Breast epithelium (tissue), 4 donors: ENCODE measurements at places on chromosomes 7 and 10. TPM values are rescaled to one million over a fixed set of nuclear protein-coding genes. Genes with fewer than 3 reads are reported as not detected.

Gene EFCAB10
- not detected for total RNA-seq

Gene SPDYE2B
- total RNA-seq = not detected

Gene XRCC2
- 0.98 TPM for total RNA-seq

Gene CYP3A4
- 0.33 TPM for total RNA-seq

Gene ARHGEF35
- total RNA-seq = 15.4 TPM

Gene SUN3
- not detected for total RNA-seq

Gene PDCD11
- 29.1 TPM for total RNA-seq

Gene STAG3
- total RNA-seq = 3.3 TPM

Gene HYAL4
- total RNA-seq = not detected

Gene FRMD4A
- total RNA-seq = 34.4 TPM

Gene COL17A1
- 34.1 TPM for total RNA-seq

Gene GATA3
- 0.48 TPM for total RNA-seq

DNA sequence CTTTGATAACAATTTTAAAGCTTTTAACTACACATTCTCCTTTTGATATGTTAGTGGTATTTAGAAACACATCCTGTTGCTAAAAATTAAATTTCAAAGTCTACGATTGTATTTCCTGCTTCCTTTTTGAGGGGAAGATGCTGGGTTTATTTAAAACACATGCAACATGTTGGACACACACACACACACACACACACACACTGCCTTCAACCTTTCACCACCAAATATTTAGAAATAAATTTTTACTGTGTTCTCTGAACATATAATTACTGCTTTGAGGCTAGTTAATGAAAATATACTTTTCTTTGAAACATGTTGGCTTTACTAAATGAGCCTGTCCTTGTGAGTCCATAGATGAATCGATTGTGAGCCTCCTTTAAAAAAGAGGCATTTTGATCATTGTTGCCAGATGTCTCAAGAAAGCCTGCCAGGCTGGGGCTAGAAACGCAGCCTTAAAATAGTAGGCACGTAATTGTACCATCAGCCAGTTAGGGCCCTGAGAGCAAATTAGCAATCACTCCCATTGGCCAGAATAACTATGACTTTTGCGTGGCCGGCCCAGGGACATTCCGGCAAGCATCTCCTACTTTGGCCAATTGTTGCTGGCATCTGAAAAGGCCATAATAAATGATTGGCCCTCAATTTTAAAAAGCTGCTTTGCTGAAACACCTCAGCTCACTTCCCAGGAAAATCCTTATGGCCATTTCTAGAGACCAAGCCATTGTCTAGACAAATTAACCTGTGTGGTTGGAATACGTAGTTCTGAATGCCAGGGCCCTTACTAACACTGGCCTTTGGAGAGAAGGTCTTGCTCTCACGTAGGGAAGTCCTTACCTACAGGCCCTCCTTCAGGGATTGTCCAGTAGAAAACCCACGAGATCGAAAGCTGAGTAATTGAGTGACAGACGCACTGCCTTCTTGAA lies 9.9 kb upstream of the TEX36 start:
- H3K4me1 ChIP-seq = no peaks in the 10 kb centered on the region
- H3K27me3 ChIP-seq = no peaks in the 10 kb centered on the region
- peak overlapping the region; percentile 76 for H3K27ac ChIP-seq
- no peak overlapping the region for H3K4me3 ChIP-seq

DNA sequence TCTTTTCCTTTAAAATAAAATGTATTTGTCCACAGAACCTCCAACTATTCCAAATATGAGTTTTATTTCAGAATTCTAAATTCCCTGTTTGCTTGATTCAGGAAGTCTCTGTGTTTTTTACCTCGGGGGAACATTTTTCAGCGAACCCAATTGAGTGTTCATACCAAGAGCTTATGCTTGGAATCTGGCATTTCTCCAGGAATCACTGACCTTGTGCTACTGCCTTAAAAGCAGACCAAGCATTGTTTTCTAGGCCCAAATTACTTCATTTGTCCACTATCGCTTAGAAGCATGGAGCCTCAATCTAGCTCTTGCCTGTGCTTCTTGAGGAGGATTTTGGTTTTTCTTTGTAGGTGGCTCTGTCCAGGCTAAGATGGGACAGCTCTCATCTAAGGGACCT lies 59.4 kb downstream of the EBLN1 start:
- H3K36me3 ChIP-seq = no peaks in the 10 kb centered on the region
- no peaks in the 10 kb centered on the region for H3K27me3 ChIP-seq
- DNase-seq = no peak
- no peaks in the 10 kb centered on the region for H3K4me1 ChIP-seq
- no peak overlapping the region for H3K27ac ChIP-seq

- H3K36me3 ChIP-seq = no peaks in the 10 kb centered on the region
- H3K4me1 ChIP-seq = no peaks in the 10 kb centered on the region
- DNase-seq = no peak
- no peaks in the 10 kb centered on the region for H3K27me3 ChIP-seq
- H3K4me3 ChIP-seq = no peak overlapping the region
These were observed 46.6 kb upstream of the PODXL start for GRCh38 chr7:131602994-131603372.

GRCh38 chr7:135389971-135390370 lies 119.9 kb downstream of the CNOT4 start:
- H3K36me3 ChIP-seq = no peaks in the 10 kb centered on the region
- H3K27ac ChIP-seq = no peak overlapping the region
- DNase-seq = no peak
- no peaks in the 10 kb centered on the region for H3K4me1 ChIP-seq

GRCh38 chr10:113129117-113129516 lies 179.1 kb downstream of the TCF7L2 start:
- no peaks in the 10 kb centered on the region for H3K36me3 ChIP-seq
- no peak for DNase-seq
- no peaks in the 10 kb centered on the region for H3K27me3 ChIP-seq
- peaks cover 8% of the 10 kb centered on the region for H3K4me1 ChIP-seq

GRCh38 chr10:52071814-52072213 lies 242.3 kb upstream of the DKK1 start:
- H3K4me1 ChIP-seq = no peaks in the 10 kb centered on the region
- no peak overlapping the region for H3K4me3 ChIP-seq
- H3K27ac ChIP-seq = no peak overlapping the region
- no peak for DNase-seq

DNA sequence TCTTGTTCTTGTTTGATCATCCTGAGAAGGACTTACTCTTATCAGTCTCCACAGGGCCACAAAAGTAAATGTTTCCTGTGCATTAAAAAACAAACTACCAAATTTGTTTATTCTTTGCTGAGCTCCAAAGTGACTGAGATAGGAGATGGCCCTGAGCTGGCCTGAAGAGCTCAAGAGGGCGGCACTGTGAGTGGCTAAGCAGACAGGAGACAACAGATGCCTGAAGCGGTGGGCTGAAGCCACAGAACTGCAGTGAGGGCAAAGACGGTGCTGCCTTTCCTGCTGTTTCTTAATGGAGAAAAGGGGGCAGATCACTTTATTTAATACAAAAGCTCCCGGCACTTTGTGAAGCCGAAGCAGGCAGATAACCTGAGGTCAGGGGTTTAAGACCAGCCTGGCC lies 379.6 kb downstream of the ARL4A start:
- no peaks in the 10 kb centered on the region for H3K36me3 ChIP-seq
- H3K27me3 ChIP-seq = no peaks in the 10 kb centered on the region
- no peak overlapping the region for H3K4me3 ChIP-seq
- DNase-seq = no peak

DNA sequence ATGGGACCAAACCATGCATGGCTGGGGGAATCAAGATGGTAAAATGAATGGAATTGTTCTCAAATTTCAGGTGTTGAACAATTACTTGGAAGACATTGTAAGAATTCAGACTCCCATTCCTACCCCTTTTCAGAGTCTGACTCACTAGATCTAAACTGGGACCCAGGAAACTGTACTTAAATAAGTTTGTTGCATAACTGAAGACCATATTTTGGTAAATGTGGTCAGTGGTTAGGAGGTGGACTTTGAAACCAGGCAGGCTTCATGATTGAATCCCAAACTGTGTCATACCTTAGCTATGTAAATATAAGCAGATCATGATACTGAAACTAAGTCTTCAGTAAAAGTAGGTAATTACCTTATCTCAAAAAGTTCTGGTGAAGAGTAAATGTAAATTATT lies 41.7 kb downstream of the ZWINT start:
- H3K27ac ChIP-seq = no peak overlapping the region
- no peak for DNase-seq
- H3K4me3 ChIP-seq = no peak overlapping the region
- no peaks in the 10 kb centered on the region for H3K36me3 ChIP-seq

DNA sequence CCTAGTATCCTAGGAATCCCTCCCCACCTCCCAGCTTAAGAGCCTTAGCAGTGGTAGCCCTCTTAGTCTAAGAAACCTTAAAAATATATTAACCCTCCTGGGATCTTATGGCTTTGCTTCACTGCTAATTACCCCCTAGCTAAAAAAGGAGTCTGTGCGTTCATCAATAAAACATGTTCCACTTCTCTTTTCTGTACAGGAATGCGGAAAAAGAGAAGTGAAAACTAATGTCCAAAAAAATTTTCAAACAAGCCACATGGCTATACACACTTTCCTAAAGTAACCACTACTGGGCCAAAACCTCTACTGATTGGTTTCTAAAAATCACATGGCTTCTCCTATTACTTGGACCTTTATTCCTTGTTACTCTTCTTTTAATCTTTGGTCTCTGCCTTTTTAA lies 667.1 kb upstream of the LRRTM3 start:
- H3K27me3 ChIP-seq = no peaks in the 10 kb centered on the region
- no peak overlapping the region for H3K4me3 ChIP-seq
- DNase-seq = no peak

DNA sequence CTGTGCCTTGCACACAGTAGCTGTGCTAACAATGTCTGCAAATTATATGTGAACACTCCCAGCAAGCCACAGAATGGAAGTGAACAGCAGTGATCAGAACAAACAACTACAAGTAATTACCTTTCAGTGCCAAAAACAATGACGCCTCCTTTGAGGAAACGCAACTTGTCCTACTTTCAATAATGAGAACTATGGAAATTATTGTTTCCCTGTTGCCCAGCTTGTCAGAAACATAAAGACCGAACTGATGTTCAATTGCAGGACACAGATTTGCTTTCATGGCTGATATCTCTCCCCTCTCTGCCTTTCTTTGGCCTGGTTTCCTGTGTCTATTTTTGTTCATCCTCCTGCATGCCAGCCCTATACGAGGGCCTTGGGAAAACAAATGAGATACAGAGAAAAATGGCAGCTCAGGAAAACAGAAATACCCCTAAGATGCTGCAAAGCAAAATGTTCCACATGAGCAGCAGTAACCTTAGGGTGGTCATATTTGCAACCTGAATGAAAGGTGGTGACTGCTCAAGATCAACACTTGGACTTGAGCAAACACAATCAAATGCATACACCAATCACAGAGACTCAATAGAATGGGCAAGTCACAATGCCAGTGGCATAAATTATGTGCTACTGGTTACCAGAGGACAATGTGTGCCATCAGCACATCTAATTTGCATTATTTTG lies 26.8 kb downstream of the COBL start:
- H3K36me3 ChIP-seq = no peaks in the 10 kb centered on the region
- H3K4me1 ChIP-seq = no peaks in the 10 kb centered on the region
- no peak overlapping the region for H3K4me3 ChIP-seq

DNA sequence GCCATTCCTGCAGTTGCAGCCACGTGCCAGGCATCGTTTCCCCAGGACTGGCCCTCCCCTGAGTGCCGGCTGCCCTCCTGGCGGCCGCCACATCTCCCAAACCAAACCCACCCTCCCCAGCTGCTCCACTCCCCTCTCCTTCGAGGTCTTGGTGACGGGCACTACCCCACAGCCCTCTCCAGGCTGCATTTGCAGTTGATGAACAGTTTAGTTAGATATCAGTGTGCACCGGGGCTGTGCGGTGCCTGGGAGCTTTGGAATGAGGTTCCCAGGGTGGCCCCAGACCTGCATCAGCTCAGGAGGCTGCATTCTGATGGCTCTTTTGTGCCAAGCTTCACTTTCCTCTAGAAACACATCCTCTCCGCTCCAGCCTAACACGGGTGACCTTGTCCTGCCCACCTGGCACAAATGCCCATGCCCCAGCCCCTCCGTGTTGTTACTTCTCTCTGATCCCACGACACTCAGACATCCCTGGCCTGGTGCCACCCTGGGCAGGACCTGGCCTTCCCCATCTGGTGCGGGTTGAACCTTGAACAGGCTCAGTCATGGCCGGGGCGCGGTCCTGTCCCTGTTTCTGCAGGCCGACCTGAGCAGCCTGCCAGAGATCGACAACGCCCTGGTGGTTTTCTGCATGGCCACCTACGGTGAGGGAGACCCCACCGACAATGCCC lies 14.5 kb downstream of the TMEM120A start:
- H3K36me3 ChIP-seq = peaks cover 6% of the 10 kb centered on the region
- no peaks in the 10 kb centered on the region for H3K27me3 ChIP-seq
- no peak overlapping the region for H3K27ac ChIP-seq
- H3K4me1 ChIP-seq = no peaks in the 10 kb centered on the region
- DNase-seq = no peak
- no peak overlapping the region for H3K4me3 ChIP-seq

DNA sequence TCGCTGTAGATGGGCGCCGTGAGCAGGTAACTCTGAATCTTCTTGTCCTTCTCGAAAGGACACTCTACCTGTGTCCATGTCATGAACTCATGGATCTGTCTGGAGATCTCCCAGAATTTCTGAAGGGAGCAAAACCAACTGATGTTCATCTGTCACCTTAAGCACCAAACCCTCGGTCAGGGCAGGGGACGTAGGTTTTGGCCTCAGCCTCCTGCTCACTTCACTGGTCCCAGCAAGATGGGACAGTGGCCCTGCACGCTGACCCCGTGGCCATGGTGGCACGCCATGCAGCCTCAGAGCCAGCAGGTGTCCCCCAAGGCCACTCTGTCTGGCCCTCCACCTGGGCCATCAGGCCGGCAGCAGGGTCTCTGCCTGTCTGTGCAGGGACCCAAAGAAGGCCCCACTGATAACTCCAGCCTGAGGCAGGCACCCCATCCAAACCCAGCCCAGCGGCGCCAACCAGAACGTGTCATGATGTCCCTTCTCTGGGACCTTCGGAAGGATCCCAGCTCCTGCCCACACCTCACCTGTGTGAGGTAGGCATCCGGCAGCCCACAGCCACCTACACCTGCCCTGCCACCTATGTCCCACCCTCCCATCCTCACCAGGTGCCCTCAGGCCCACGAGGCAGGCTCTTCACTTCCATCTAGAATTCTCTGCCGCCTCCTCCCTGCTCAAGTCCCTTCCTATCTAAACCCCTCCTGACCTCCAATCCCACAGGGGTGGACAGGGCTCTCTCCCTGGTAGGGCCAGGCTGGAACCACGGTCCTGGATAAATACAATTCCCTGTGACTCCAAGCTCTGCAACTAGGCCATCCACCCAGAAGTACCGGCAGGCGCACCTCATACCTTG lies 59.0 kb downstream of the CSGALNACT2 start:
- H3K27ac ChIP-seq = no peak overlapping the region
- no peak for DNase-seq
- no peaks in the 10 kb centered on the region for H3K4me1 ChIP-seq
- no peaks in the 10 kb centered on the region for H3K27me3 ChIP-seq
- no peak overlapping the region for H3K4me3 ChIP-seq

- no peaks in the 10 kb centered on the region for H3K27me3 ChIP-seq
- H3K4me3 ChIP-seq = no peak overlapping the region
- DNase-seq = peak; percentile 21
- peaks cover 7% of the 10 kb centered on the region for H3K4me1 ChIP-seq
These were observed 30.3 kb downstream of the PIK3CG start for GRCh38 chr7:106895246-106895864.

- DNase-seq = no peak
- H3K36me3 ChIP-seq = no peaks in the 10 kb centered on the region
- H3K4me3 ChIP-seq = no peak overlapping the region
- no peaks in the 10 kb centered on the region for H3K27me3 ChIP-seq
- H3K4me1 ChIP-seq = no peaks in the 10 kb centered on the region
- H3K27ac ChIP-seq = no peak overlapping the region
These were observed 62.5 kb upstream of the PIK3CG start for GRCh38 chr7:106802589-106802988.

GRCh38 chr7:111676811-111677210 lies 114.5 kb upstream of the IMMP2L start:
- H3K27me3 ChIP-seq = no peaks in the 10 kb centered on the region
- H3K27ac ChIP-seq = no peak overlapping the region
- no peaks in the 10 kb centered on the region for H3K36me3 ChIP-seq
- no peaks in the 10 kb centered on the region for H3K4me1 ChIP-seq
